Stimulated activated CD4-positive, alpha-beta T cell treated with anti-CD3 and anti-CD28 coated beads, Interleukin-4, amount 100 ng/mL, for 48 hours (primary cell): ENCODE measurements at places on chromosomes 12 and 14.

DNA sequence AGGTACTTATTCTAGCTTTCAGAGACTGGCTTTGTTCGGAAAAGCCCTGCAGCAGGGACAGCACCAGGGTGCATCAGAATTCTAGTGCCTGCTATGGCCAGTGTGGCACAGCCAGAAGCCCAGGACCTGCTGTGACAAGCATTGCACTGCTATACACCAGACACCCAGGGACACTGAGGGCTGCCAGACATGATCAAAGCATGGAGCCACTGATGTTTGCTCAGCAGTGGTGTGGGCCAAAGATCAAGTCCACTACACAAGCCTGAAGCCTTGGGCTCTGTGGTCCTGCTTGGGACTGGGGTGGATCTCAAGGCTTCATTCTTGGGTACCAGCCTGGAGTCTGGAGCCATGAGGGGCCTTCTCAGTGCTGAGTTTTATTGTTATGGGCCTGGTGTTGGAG lies 36.1 kb upstream of the CDKN3 start:
- no peak for DNase-seq

DNA sequence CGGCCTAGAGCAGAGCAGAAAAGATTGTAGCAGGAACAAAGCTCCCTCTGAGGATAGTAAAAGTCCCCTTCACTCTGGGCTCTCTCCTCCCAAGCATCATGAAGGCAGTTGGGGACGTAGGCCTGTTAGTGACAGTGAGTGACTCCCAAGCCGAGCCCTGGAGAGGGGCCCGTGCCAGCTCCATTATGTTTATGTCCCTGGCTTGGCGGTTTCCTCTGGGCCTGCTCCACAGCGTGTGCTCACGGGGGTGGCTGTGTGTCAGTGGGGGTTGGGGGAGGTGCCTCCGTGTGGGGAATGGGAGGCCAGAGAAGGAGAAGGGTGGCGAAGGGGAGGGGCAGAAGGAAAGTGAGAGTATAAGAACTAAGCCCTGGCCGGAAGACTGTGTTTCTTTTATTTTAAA lies 170.0 kb upstream of the VASH1 start:
- DNase-seq = no peak

DNA sequence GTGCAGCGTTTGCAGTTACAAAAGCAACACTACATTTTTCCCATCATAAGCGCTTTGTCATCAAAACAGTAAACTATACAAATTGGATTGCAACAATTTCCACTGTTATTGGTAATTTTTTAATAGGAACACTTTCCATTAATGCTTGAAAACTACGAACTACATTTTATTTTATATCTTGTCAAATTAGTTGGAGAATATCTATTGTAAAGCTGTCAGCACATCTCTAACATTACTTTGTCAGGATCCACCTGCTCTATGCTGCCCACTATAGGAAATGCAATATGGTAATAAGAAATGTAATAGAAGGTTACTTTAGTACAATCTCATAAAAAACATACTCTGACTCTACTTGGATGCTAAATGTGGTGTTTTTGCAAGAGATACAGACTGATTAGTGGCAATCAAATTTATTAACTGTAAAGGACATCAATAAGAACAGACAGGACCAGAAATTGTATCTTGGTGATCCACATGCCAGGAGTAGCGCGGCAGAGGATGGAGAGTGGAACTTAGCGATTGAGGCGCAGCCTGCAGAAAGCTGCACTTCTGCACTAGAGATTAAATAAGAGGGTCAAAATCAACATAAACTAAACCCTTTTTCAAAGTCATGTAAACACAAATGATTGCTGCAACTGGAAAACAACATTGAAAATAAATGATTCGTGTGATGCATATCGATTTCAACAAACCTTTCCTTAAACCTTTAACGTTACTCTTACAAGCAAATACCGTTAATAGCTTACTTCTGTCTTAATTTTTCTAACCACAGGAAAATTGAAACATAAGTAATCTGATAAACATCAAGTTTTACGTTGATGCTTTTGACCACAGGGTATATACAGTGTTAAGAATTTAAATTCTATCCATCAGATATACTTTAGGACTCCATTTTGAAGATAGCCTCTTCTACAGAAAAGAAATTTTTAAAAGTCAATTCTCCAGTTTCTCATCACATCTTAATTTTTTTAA lies 3.6 kb upstream of the ARID2 start:
- no peak for DNase-seq

DNA sequence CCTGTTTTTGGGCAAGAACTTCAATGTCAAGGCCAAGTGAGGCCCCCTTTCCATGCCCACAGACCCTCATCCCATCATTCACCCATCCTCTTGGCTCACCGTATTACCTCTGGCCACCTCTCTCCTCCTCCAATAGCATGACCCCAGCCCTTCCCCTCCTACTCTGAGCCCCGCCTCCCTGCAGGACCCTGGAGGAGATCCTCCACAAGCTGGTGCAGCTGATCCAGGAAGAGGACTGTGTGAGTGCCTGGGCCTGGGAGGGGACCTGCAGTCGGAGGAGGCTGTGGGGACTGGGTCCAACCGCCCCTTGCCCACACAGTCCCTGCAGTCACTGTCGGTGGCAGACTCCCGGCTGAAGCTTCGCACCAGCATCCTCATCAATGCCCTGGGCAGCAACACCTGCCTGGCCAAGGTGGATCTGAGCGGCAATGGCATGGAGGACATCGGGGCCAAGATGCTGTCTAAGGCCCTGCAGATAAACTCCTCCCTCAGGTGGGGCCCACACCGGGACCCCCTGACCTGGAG lies 7.2 kb downstream of the CARMIL3 start:
- no peak for DNase-seq

- DNase-seq = peak; percentile 8
These were observed 172.3 kb downstream of the NDUFA12 start for GRCh38 chr12:94831081-94831751.

DNA sequence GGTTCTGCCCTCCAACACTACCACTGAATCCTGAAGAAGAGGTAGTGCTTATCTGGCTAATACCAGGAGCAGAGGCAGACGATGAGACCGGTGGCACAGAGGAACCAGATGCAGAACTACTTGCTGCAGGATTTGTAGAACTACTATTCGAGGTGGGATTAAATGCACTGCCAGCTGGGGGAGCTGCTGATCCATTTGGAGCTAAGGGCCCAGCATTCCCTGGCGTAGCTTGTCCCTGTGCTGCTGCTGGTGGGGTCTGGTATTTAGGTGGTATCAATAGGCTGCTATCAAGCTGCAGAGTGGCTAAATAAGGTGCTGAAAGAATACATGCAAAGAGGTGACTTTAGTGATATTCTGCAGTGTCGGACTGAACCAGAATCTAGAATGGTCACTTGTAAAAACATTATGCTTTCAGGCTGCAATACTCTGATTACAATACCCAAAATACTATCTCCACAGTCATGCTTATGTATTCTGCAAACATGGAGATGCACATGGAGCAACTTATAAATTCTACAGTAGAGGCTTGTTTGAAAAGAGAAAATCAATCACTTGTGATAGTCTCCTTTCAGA lies 294.2 kb downstream of the MED13L start:
- DNase-seq = no peak

GRCh38 chr14:105034315-105035039 lies 13.6 kb upstream of the CDCA4 start:
- DNase-seq = no peak

- no peak for DNase-seq
These were observed 27.7 kb upstream of the LTA4H start for GRCh38 chr12:96063046-96063445.
